ENCODE measurements at places on chromosomes 3 and 15.
A peak's percentile ranks its signal among the peaks of the same experiment; 100 is the strongest.

DNA sequence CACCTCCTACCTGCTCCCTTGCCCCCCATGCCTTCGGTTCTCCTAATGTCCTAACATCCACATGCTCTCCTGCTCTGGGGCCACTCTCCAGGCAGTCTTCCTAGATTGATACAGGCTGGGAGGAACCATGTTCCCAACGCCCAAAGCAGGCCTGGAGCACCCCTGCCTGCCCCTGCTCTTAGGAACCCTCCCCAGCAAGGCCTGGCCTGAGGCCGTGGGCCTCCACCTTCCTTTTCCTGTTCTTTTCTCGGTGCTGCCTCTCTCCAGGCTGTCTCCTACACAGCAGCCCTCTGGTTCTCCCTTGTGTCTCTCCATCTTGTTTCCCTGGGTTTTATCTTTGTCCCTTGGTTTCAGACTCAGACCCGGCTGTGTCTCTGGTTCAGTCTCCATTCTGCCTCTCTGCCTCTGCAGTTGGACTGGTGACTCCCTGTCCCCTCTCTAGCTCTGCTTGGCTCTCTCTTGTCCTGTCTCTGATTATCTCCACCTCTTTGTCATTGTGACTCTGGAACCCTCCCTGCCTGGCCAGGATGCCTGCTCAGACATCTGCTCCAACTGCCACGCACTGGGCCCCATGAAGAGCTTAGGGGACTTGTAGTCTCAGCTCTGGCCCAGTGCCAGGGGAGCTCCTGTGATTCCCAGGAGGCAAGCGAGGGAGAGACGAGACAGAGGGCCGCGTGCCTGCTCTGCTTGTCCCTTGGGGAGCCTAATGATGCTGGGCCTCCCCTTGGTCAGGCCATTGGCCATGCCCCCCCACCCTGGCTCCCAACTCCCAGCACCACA, 26.0 kb upstream of the RPL29 start:
- DNase-seq: no peak

DNA sequence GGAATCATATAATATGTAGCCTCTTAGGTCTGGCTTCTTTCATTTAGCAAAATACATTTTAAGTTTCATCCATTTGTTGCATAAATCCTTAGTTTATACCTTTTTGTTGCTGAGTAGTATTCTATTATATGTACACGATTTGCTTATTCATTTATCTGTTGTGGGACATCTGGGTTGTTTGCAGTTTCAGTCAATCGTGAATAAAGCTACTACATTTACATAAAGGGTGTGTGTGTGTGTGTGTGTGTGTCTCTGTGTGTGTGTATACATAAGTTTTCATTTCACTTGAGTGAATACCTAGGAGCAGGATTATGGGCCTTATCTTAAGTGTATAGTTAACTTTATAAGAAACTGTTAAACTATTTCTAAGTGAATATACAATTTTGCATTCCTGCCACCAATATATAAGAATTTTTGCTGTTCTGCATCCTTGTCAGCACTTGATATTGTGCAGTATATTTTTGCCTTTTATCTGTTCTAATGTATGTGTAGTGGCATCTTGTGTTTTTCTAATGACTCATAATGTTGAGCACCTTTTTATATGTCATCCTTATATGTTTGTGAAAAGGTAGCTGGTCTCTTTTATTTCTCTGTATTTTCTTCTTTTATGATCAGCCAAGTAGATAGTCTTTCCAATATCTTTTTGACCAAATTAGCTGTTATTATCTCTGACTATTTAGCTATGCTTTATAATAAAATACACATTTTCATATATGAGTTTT, 55.0 kb downstream of the GLCE start:
- DNase-seq: no peak

GRCh38 chr15:67879440-67880129, 39.7 kb upstream of the RNU6-1 start:
- no peak for DNase-seq

DNA sequence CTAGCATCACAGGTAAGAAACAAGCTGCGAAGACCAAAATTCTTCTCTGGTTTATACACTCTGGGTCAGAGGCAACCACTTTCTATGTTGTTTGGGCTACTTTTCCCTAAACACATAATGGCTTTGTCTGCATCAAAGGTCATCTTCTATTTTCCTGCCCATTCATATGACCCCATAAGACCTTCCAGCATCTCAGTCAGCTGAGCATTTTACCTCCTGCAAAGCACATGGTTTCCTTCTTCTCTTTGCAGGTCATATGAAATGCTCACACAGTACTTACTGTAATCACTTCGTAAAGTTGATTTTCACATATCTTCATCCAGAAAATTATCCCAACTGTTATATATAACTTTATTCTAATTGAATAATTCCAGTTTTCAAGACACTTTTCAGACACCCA, 34.8 kb downstream of the LIPC start:
- no peak for DNase-seq

- no peak for DNase-seq
Measured at GRCh38 chr15:34616613-34617012, 33.2 kb upstream of the GOLGA8B start.

GRCh38 chr3:27639271-27639670, 82.9 kb downstream of the EOMES start:
- no peak for DNase-seq

GRCh38 chr15:101020451-101020850, 101.3 kb downstream of the LRRK1 start:
- DNase-seq: no peak

DNA sequence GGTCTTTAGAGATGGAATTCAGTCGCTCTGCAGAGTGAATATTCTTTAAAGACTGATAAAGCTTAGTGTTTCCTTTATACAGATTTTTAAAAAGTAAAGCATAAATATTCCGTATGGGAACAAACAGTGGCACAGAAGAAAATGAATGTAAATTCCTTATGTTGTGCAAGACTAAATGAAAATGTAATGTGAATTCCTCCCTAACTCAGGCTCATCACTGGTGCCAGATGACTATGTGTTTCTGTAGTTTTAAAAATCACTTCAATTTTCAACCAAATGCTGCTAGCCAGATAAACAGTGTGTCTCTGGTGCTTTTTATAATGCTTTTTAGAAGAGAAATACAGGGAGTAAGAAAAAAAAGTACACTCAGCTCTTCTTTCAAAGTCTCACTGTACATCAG, 154.8 kb upstream of the SNTN start:
- DNase-seq: no peak

DNA sequence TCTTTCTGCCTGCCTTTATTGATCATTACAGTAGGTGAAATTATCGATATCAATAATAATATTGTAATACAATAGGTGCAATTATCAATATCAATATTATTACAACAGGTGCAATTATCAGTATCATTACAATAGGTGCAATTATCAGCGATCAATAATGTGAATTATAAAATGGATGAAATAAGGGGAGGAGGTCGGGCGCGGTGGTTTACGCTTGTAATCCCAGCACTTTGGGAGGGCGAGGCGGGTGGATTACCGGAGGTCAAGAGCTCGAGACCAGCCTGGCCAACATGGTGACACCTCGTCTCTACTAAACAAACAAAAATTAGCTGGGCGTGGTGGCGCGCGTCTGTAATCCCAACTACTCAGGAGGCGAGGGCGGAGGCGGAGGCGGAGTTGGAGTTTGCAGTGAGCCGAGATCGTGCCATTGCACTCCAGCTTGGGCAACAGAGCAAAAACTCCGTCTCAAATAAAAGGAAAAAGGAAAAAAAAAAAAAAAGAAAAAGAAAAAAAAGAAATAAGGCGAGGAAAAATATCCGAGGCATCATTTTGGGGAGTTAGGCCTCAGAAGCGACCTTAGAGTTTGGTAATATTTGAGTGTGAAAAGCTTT, 611 bp upstream of the BNIP2 start:
- DNase-seq: peak; percentile 18

- peak; percentile 38 for DNase-seq
Measured at GRCh38 chr15:73965094-73965757, 26.9 kb downstream of the STOML1 start.
